ENCODE measurements at places on chromosomes 13 and 19. TPM values are rescaled to one million over a fixed set of nuclear protein-coding genes. Genes with fewer than 3 reads are reported as not detected.

PCDH17 gene
- 10.1 TPM for total RNA-seq

VSIG10L gene
- total RNA-seq = 20.1 TPM

OR7C1 gene
- 0.74 TPM for total RNA-seq

TNFSF13B gene
- total RNA-seq = not detected

DLL3 gene
- not detected for total RNA-seq

PDX1 gene
- total RNA-seq = not detected

NTF4 gene
- 6.1 TPM for total RNA-seq

LILRA1 gene
- total RNA-seq = 1.7 TPM

CYP2F1 gene
- total RNA-seq = not detected

CA11 gene
- 7.9 TPM for total RNA-seq

SSC5D gene
- total RNA-seq = 13.5 TPM

TINCR gene
- total RNA-seq = 37.1 TPM

ZNF90 gene
- 5.4 TPM for total RNA-seq

DNMT1 gene
- 36.8 TPM for total RNA-seq

GPR18 gene
- total RNA-seq = not detected

ZNF730 gene
- total RNA-seq = 1.5 TPM

TYROBP gene
- 68.5 TPM for total RNA-seq

SPTBN4 gene
- 1.7 TPM for total RNA-seq

SYNGR4 gene
- total RNA-seq = not detected

SIGLEC9 gene
- 5.9 TPM for total RNA-seq

ATP8B3 gene
- 3.2 TPM for total RNA-seq

OR7E24 gene
- total RNA-seq = not detected

RFPL4A gene
- total RNA-seq = not detected

CBLC gene
- 42.2 TPM for total RNA-seq

ZNF829 gene
- total RNA-seq = 2.0 TPM

ZNF813 gene
- total RNA-seq = 4.2 TPM

WDR83 gene
- total RNA-seq = 8.3 TPM

CD79A gene
- total RNA-seq = not detected

MCEMP1 gene
- not detected for total RNA-seq

IL11 gene
- total RNA-seq = not detected

ZNF227 gene
- 14.2 TPM for total RNA-seq

MEDAG gene
- 46.4 TPM for total RNA-seq

TBCB gene
- total RNA-seq = 105 TPM

F10 gene
- 16.7 TPM for total RNA-seq

PRODH2 gene
- total RNA-seq = not detected

FREM2 gene
- total RNA-seq = 0.98 TPM

ZNF790 gene
- total RNA-seq = 2.5 TPM

ZNF610 gene
- 0.98 TPM for total RNA-seq

IGFL3 gene
- total RNA-seq = not detected

SLC6A16 gene
- total RNA-seq = 2.5 TPM

OR4F17 gene
- not detected for total RNA-seq

ZNF432 gene
- total RNA-seq = 14.0 TPM

PSMC4 gene
- total RNA-seq = 74.9 TPM

FAM216B gene
- total RNA-seq = not detected

KIRREL2 gene
- not detected for total RNA-seq

ZIC2 gene
- total RNA-seq = not detected

COX6B2 gene
- total RNA-seq = 5.2 TPM

SYNE4 gene
- 2.0 TPM for total RNA-seq

GJB2 gene
- total RNA-seq = 217 TPM

ZSCAN22 gene
- total RNA-seq = 3.9 TPM

KLK7 gene
- 14.2 TPM for total RNA-seq

ZNF578 gene
- 2.5 TPM for total RNA-seq

ZNF667 gene
- total RNA-seq = 2.5 TPM

LENG9 gene
- total RNA-seq = 10.3 TPM

Data from vagina (tissue), 2 donors.